ENCODE measurements at places on chromosomes 13 and 19.

DNA sequence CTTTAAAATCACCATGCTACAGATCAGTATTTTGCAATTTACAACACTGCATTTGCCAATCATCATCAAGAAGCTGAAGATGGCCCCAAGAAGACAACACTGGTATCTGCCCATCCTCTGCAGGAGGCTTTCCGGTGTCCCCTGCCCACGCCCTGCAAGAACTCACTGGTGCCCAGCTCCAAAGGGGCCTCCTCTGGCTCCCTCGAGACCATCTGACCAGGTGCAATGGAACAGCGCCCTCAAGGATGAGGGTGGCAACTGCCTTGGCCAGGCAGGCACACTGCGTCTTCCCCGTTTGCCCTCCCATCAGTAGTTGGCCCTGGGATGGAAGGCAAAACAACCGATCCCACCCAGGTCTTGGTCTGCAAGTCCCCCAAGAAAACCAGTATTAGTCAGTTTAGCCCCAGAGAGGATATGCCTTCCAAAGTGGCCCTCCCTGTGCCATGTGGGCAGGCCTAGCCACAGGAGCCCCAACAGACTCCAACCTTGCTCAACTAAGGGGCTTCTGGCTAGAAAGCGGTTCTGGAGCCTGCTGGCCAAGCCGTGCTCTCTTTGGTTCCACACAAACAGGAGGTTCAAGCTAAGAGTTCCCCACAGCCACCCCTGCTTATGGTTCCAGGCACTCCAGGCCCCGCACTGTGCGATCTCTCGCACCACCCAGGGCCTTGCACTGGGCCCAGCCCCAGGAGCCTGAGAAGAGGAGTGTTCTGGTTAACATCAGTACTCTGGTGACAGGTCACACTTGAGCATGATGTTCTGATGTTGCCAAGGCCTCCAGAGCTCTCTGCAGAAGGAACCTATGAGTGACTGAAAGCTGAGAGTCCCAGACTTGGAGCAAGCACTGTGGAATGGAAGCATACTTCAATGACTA lies 4.7 kb downstream of the PCID2 start:
- no peak for DNase-seq

DNA sequence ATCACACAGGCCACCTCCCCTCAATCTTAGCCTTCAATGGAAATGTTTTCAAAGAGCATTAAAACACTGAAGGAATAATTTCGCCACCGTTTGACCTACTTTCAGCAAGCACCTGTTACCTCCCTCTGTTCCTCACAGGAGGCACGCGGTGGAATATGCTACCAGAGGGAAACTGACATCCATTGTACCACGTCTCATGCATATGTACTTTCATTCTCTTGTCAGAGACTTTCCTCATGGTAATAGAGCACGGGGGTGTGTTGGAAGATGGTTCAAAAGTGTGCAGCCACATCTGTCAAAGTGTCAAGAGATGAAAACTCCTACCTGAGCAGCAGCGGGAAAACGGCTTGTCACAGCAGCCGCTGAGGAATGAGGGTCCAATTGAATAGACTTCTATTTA lies 143.4 kb downstream of the NALCN start:
- DNase-seq, result no peak

DNA sequence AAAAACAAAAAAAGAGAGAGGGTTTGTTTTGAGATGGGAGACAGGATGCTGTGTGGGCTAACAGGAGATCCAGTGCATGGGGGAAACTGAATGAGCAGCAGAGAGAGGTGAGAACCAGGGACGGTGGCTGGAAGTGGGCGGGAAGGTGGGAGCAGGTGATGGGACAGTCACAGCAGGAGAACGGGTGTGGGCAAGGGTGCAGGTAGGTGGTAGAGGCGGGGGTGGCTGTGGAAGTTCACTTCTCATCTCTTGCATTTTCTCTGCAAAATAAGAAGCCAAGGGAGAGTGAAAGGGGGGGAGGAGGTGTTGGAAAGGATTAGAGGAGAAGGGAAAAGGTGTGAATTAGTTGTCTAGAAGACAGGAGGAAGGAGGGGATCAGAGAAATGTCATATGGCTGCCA lies 21.9 kb downstream of the FBXO17 start:
- no peak for DNase-seq

DNA sequence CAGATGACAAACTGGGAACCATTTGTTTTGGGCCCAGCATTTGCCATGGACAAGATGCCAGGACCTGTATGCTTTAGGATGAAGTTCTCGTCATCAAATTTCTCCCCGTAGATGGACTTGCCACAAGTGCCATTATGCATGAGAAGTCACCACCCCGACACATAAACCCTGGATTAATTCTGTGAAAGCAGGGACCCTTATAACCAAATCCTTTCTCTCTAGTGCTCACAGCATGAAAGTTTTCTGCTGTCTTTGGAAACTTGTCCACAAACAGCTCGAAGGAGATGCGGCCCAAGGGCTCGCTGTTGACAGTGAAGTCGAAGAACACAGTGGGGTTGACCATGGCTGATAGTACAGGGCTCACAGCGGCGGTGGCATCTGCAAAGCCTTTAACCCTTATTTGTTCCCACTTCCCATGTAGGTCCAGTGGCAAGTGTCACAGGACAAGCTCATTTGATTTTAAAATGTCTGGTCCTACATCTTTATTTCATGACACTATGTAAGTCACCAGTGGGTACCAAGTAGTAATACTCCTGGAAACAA lies 75.2 kb upstream of the MIR17HG start:
- DNase-seq, result no peak

- DNase-seq, result no peak
Measured at GRCh38 chr19:35506011-35506410, 7.4 kb downstream of the DMKN start.

DNA sequence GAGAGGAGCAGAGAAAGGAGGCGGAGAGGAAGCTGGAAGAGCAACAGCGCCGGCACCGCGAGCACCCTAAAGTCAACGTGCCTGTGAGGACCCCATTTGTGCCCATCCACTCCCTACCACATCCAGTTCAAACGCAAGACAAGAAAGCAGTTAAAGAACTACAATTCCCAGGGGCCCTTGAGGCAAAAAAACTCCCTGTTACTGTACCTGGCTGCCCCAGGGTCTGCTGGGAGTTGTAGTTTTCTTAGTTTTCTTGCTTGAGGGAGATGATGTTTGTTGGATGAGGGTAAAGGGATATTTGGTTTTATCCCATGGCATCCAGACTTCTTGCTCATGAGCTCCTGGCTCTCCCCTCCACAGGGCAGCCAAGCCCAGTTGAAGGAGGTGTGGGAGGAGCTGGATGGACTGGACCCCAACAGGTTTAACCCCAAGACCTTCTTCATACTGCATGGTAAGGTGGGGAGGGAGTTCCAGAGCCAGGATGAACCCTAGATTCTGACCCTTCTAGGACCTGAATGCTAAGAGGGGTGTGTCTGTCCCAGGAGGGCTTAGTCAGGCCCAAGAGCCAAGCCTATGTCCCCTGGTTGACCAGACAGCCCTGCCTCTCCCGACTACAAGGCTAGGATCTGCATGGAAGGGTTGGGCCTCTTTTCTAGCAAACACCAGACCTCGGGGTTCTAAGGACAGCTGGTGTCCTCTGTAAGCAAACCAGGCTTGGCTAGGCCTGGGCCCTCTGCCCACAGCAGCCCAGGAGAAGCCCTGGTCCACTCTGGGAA lies 13.2 kb downstream of the NUCB1 start:
- DNase-seq, result no peak

DNA sequence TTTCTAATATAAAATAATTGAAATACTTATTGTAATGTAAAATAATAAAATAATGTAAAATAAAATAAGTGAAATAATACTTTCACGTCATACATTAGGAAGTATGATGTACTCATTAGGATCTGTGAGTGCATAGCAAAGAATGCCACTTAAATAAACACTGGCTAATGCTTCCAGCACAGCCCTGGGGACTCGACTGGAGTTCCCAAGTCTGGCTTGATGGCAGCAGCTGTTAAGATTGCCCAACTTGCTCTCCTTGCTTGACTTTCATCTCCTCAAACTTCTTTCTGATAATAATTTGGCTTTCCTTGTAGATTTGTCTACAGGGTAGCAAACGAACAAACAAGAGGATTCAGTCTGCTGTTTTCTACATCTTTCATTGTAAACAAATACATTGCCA lies 191.9 kb downstream of the COG6 start:
- DNase-seq, result no peak

DNA sequence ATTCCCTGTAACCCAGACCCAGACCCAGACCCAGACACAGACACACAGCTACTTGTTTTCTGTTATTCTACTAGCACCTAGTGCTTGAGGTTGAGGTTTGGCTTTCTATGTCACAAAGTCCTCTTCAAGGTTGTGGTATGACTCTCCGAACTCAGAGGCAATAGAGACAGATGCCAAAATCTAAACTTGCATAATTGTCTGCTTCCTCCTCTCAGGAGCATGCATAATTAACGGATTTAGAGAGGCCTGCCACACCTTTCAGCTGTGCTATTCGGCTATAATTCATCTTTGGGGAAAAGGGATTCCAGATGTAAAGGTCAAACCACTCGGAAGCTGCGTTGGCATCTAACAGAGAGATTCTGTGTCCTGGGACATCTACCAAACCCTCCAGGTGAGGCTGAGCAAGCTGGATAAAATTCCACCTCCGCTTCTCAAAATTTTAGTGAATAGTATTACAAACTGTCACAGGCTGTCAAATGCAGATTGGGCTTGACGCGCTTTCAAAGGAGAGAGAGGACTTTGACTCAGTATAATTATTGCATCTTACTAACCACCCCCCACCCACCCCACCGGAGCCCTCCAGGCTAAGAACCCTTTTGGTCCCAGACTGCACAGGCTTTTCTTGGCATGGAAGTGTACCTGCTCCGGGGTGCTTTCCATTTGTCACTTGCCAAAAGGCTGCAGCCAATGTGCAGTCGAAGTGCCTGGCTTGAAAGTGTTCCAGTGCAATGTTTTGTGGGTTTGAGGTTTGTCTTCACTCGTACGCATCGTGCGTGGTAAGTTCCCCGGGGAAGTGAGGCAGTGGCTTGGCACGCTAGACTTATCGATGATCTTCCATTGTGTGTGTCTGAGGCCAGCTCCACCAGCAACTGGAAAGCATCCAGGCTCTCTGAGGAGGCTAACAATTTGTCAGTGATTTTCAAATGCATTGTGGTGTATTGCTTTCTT lies 194.1 kb downstream of the TDRD3 start:
- DNase-seq, result no peak

DNA sequence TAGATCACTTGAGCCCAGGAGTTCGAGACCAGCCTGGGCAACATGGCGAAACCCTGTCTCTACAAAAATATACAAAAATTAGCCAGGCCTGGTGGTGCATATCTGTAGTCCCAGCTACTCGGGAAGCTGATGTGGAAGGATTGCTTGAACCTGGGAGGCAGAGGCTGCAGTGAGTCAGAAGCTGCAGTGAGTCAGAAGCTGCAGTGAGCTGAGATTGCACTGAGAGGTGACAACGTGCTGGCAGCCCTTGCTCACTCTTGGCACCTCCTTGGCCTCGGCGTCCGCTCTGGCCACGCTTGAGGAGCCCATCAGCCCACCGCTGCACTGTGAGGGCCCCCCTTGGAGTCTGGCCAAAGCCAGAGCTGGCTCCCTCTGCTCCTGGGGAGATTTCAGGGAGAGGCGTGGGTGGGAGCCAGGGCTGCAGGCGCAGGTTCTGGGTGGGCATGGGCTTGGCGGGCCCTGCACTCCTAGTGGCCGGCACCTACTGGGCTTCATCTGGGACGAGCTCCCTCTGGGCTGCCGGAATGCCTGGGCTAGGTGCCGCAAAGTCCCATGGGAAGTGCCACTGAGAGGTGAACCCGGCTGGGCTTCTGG lies 39.5 kb upstream of the RPL21 start:
- DNase-seq, result no peak

Measured in activated CD8-positive, alpha-beta memory T cell treated with anti-CD3 and anti-CD28 coated beads for 24 hours (primary cell).